ENCODE measurements at places on chromosomes 6 and 20.

- no peak for DNase-seq
Observed at GRCh38 chr6:41132254-41132653, 21.9 kb downstream of the TREML1 start.

DNA sequence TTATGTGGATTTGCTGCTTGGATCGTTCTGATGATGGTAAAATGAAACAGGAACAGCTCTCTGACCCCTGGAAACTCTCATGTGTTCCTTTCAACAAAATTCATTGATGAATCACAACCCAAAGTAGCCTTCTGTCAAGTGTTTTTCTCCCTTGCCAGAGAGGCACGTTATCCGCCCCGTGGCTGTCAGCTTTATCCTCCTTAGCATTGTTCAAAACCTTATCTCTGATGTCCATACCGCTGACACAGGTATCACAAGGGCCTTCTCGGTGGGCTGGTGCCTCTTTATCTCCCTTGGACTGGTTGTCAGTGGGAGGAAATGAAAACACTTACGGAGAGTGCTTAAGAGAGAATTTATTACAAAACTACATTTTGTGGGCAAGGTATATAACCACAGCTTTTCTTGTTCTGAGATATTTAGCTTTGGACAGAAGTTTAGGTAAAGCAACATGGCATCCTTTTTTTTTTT is 84.9 kb downstream of the TIAM2 start:
- DNase-seq, result no peak

DNA sequence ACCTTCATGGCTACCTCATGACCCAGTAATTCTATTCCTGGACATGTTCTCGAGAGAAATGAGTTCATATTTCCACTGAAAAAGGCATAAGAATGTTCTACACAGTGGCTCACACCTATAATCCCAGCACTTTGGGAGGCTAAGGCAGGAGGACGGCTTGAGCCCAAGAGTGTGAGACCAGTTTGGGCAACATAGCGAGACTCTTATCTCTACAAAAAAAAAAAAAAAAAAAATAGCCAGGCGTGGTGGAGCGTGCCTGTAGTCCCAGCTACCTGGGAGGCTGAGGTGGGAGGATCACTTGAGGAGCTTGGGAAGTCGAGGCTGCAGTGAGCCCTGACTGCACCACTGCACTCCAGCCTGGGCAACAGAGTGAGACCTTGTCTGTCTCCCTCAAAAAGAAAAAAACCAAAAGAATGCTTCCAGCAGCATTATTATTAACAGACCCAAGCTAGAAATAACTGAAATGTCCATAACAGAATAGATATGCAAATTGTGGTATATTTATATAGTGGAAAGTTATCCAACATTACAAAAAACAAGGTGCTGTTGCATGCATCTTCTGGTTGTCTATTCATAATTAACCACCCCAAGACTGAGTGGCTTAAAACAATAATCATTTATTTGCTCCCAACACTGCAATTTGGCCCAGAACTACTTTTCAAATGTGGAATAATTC is 9.4 kb upstream of the RAB44 start:
- no peak for DNase-seq

- no peak for DNase-seq
Observed at GRCh38 chr6:105994118-105994590, 92.0 kb upstream of the PRDM1 start.

- DNase-seq, result no peak
Observed at GRCh38 chr6:50963952-50964351, 145.3 kb downstream of the TFAP2B start.

- DNase-seq, result no peak
Observed at GRCh38 chr6:117956386-117956785, 49.3 kb downstream of the SLC35F1 start.

GRCh38 chr20:62088258-62089127 is 22.8 kb upstream of the TAF4 start:
- DNase-seq, result peak; percentile 92

- no peak for DNase-seq
Observed at GRCh38 chr20:5143851-5144250, 17.0 kb downstream of the CDS2 start.

- DNase-seq, result no peak
Observed at GRCh38 chr20:48866936-48867335, 39.1 kb upstream of the PREX1 start.

DNA sequence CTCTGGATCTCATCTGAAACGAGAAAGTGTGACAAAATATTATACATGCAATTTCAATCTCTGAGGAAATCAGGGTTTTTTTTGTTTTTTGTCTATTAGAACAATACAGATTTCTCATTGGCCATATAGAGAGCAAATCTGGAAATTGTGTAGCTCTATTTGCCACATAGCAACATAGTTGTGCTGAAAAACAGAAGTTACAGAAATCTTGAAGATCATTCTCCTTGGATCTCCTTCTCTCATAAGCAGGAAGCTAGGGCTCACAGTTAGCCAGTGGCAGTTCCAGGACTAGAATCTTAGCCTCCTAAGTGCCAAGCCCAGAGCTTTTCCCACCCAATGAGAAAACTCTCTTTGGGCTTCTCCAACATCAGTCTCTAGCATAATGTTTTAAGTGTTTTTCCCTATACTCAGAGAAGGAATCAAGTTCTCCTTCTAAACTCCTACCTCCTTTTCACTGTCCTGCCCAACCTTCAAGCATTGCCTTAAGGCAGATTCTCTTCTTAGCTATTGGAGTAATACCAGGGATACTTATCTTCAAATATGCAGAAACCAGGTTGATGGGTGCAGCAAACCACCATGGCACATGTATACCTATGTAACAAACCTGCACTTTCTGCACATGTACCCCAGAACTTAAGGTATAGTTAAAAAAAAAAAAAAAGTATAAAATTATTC is 211.6 kb downstream of the ALDH8A1 start:
- DNase-seq, result no peak

DNA sequence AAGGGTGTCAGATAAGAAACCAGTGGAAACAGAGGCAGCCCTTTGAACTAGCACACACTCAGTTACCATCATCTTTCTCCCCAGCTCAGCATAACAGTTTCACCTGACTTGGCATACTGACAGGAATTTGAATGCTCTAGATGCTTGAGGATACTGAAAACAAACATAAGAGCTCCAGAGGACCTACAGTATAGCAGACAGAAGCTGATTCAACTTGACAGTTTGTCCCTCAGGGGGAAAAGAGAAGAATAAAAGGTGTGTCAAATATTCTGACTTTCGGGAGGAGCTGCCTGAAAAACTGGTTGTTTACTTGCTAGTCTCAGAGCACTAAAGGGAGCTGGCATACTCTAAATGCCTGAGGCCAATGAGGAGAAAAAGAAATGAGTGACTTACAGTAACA is 35.1 kb downstream of the EYS start:
- DNase-seq, result no peak

- DNase-seq, result no peak
Observed at GRCh38 chr6:52000064-52000463, 87.3 kb downstream of the PKHD1 start.

- no peak for DNase-seq
Observed at GRCh38 chr20:63542031-63542559, 4.9 kb upstream of the PTK6 start.

DNA sequence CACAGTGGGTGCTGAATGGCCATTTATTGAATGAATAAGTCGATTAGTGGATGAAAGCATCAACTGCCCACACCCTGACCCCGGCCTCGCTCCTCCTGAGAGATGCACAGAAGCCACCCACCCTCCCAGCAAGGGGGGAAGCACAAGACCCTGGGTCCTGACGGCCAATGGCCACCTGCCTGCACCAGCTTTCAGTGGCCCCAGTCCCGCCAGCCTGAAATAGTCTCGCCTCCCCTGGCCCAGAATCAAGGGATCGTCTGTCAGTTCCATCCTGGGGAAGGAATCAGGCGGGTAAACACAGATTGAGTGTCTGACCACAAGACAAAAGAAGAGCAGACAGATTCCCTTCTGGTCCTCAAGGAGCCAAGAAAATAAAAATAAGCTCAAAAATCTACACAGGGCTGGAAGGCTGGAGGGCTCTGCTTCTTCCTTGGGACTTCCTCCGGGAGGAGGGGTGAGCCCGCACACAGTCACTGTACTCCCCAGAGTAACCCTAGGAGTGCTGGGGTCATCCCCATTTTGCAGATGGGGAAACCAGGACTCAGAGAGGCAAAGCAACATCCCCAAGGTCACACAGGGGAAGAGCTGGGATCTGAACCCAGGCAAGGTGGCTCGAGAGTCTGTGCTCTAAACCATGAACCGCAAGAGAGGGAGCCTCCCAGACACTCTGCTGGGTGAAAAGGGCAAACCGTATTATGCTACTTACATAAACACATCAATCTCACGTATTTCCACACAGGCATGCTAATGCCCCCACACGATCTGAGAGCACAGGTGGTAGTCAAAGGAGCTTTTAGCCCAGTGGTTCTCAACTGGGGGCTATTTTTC is 7.8 kb downstream of the PREX1 start:
- no peak for DNase-seq

GRCh38 chr20:2761885-2762284 is 38.5 kb downstream of the CPXM1 start:
- no peak for DNase-seq

- no peak for DNase-seq
Observed at GRCh38 chr6:2021713-2022125, 223.7 kb downstream of the GMDS start.

- no peak for DNase-seq
Observed at GRCh38 chr20:32386091-32386490, 28.0 kb downstream of the ASXL1 start.

- DNase-seq, result no peak
Observed at GRCh38 chr6:111485342-111485741, 2.3 kb upstream of the REV3L start.

DNA sequence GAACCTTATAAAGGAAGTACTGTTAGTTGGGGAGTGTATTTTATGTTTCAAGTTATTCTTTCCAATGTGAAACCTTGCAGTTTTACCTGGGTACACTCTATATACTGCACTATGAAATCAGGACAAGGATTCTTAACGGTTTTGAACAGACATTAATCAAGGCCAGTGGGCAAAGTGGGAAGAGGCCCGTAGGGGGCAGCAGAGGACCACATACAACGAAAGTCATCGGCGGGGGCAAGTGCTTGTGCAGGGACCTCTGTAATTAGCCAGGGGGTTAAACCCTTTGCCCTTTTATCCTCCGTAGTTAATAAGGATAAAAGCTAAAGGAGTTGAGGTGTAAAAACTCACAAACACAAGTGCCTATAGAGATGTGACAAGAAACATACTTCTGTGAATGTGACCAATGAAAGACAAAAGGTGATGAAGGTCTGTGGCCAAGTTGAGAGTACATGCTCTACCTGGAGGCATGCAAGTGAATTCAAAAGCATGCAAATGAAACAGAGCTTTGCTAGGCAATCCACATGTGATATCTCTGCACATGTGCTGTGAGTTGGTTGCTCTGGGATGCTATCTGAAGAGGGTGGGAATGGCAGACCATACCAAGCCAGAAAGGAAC is 392.7 kb upstream of the MAN1A1 start:
- no peak for DNase-seq

GRCh38 chr6:110255211-110255750 is 75.1 kb downstream of the CDC40 start:
- peak; percentile 1 for DNase-seq

DNA sequence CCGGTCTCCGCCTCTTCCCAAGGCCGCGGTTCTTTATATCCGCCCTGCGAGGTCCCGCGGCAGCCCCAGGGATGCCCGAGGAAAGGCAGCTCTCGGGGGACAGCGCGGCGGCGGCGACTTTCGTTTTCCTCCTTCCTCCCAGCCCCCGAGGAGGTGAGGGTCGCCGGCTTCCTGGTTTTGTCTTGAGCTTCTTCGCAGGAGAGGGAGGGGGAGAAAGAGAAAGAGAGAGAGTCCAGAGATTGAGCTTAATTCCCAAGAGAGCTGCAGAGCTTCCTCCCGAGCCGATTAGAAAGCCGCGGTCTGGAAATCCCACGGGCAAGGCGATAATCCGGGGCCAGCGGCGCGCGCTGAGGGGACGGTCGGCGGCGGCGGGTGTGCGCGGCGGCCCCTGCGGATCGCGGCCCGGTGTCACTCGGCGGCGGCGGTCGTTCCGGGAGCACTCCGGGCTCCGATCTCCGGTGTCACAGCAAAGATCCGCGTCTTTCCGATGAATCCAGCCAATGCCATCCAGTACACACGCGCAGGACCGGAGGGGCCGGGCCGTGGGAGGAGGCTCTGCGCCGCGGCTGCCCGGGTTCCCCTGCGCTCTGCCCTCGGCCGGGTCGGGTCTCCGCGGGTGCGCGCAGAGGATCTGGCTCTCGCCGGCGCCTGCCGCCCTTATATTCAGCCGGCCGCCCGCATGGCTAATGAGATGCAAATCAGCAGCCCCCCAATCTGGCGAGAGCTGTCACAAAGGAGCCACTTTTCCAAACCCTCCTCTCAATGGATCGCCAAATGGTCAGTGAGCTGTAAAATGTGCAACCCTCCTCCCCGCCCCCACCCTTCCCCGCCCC is at the start of gene DLL1:
Gene DLL1, minus strand, starts transcription at position 783 of the 833 bp plus-strand sequence. CDS start 939 bp downstream, outside the sequence.
- DNase-seq, result no peak

DNA sequence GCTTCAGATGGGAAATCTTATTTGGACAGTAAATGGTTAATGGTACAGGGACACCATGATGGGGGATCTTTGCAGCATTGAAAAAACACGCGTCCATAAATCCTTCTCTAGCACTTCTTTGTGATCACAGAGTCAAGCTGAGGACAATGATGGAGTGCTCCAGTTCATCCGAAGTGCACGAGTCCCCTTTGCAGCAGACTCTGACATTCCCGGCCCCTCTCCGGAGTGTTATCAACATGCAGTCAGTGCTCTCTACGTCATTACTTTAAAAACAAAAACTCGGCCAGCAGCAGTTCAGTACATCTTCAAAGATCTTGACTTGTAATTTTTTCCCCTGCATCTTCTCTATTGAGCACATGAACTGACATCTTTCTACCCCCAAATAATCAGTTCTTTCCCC is 185.5 kb upstream of the AKAP12 start:
- no peak for DNase-seq

GRCh38 chr6:96934087-96934486 is 9.6 kb downstream of the KLHL32 start:
- DNase-seq, result no peak

- no peak for DNase-seq
Observed at GRCh38 chr6:113989675-113990074, 18.7 kb upstream of the HDAC2 start.

DNA sequence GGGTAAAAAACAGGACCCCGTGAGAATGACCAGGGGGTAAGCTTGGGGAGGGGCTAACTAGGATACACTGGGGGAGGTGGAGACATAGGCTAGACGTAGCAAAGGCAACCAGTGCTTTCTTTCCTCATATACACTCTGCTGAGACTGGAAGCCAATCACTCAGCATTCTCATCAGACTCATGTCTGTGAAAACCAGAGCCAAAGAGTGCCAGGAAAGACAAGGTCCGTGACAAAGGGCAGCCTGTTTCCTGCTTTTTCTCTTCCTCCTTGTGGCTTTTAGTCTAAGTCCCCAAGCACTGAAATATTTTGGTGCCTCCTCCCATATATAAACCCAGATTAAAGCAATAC is 97.9 kb upstream of the NEDD9 start:
- no peak for DNase-seq

- DNase-seq, result no peak
Observed at GRCh38 chr20:5971203-5971602, 20.8 kb downstream of the MCM8 start.

DNA sequence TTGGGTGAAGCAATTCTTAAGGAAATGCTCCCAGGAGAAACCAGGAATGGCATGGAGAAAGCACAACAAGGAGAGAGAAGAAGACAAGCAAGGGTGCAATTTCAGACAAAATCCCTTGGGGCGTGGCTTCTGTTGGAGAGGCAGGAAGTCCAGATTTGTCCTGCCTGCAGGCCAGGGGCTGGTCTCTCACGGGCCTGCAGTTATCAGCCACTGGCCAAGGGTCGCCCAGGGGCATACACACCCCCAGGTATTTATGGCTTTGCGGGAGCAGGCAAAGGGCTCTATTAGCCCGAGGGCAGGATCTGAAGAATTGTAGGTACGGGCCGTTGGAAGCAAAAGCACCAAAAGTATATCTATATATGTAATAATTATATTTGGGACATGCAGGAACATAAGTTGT is 87.7 kb downstream of the IYD start:
- DNase-seq, result no peak

Measured in A549 (cell line).